ENCODE measurements at places on chromosomes 13 and 19.

DNA sequence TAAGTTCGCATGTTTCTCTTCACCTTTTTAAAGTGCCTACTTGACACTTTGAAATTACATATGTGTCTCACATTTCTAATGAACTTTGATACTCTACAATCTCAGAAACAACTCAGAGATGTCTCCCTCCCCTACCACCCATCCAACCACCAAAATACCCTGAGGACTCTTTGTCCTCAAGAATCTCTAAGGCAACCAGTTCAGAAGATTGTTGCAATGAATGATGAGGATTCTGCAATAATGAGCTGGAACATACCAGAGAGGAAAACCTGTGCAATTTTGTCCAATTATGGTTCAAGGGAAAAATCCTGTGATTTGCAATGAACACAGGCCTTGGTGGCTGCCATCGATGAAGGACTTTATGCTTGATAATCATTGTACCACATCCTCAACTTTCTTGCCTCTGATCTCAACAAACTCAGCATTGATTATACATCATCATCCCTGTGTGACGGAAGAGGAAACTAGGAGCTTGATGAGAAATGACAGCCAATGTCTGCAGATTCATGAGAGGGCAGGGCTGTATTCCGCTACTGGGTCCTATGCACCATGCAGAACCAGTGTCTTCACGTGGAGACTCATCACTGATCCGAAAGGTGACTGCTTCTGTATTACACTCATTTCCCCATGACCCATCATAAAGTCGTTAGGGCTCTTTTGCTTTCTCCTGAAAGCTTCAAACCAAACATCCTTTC is 1.1 kb downstream of the FPR1 start:
- peak; percentile 69 for DNase-seq

GRCh38 chr13:44244288-44244687 is 129.3 kb upstream of the SERP2 start:
- DNase-seq: no peak

DNA sequence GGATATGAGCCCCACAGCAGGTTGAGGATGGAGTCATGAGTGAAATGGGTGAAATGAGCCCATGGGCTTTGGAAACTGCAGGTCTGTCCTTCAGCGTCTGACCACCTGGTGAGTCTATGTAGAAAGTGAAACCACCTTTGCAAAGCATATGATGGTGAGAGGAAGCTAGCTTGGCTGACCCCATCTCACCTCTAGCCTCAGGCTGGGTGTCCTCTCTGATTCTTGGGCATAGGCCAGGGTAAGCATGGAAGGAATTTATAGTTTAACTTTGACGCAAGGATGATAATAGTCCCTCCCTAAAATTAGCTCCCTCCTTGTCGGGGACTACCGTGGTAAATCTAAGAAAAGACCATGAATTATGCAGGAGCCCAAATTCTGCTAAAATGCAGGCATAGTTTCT is 16.8 kb upstream of the PSG9 start:
- no peak for DNase-seq

GRCh38 chr13:79990048-79990447 is 350.9 kb downstream of the SPRY2 start:
- DNase-seq: no peak

Data from CD14-positive monocyte (primary cell).